ENCODE measurements at places on chromosomes 13 and 19. TPM values are rescaled to one million over a fixed set of nuclear protein-coding genes. Genes with fewer than 3 reads are reported as not detected.
A peak's percentile ranks its signal among the peaks of the same experiment; 100 is the strongest.

GRCh38 chr19:41641879-41642485, 15.1 kb upstream of the CEACAM4 start:
- DNase-seq = peak; percentile 45

DNA sequence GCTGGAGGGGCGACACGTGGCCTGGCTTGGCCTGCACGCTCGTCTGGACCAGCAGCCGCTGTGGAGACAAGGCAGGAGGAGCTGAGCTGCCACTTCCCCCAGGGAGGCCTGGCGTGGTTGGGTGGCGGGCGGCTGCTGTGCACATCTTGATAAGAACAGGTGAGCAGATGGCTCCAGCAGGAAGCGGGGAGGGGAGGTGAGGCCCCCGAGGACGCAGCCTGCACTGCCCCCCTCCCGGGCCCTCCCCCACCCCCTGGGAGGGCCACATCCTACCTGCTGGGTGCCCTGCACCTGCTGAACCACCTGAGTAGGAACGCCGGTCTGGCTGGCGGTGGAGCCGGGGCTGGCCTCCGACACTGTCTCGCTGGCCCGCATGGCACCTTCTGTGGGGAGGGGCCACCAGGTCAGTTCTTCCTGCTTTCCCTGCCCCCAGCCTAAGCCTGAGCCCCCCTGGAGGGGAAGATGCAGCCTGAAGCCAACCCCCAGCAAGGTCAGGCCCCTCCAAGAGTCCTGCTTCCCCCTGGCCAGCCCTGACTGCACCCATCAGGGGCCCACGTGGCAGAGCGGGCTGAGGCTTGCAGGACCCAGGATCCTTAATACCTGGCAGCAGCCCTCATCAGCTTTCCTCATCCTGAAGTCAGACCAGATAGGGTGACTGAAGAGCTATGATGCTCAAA, 22.8 kb downstream of the RFX1 start:
- no peak for DNase-seq

GRCh38 chr13:39612023-39612637, 9.1 kb upstream of the LHFPL6 start:
- peak; percentile 71 for DNase-seq

DNA sequence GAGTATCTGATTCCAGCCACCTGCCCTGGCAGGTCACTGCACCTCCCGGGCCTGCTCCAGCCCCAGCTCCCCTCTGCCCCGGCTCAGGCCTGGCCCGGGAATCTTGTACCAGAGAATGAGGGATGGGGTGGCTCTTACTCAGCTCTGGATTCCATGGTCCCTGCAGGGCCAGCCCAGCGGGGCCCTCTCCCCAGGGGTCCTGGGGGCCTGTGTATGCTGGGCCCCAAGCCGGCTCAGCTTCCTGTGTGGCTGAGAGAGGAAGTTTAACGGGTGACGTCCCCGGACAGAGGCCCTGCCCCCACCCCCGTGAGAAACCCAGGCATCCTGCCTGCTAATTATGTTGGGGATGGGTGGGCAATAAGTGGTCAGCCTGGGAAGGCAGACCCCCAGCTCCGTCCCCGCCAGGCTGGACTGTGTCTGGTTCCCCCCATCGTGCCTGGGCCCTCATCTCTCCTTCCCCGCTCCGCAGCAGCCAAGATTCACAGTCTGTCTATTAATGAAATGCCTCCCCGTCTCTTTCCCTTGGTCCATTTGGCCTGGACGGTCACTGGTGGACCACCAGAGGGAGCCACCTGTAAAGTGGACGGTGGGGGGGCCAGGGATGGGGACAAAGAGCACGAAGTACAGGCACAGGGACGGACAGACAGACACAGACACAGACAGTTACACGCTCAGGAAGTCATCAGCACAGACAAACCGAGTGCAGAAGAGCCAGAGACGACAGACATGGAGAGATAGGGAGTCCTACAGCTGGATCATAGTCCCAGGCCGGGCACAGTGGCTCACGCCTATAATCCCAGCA, at the start of gene DENND1C:
Gene DENND1C, minus strand, starts transcription at position 247 of the 802 bp plus-strand sequence. Its CDS starts 92 bp downstream, at position 155.
- no peak for DNase-seq

- peak; percentile 53 for DNase-seq
Observed at GRCh38 chr19:54133312-54133956, 4.1 kb upstream of the CNOT3 start.

- no peak for DNase-seq
Observed at GRCh38 chr13:42280537-42280936, 8.6 kb downstream of the AKAP11 start.

Gene ZNF285
- 0.94 TPM for polyA plus RNA-seq

DNA sequence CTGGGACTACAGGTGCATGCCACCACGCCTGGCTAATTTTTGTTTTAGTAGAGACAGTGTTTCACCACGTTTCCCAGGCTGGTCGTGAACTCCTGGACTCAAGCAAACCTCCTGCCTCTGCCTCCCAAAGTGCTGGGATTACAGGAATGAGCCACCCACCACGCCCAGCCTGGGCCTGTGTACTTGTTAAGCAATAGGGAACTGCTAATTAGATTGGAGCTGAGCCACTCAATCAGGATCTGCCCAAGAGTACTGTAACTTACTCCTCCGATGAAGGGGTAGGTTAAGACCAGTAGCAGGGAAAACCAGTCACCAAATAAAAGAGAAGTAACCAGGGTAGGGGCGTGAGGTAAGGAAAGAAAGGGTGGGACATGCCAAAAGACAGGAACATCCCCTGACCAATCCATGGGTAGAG, 2.3 kb downstream of the DDX39A start:
- no peak for DNase-seq

Gene S1PR4
- not detected for polyA plus RNA-seq

Gene SIGLECL1
- polyA plus RNA-seq = not detected

DNA sequence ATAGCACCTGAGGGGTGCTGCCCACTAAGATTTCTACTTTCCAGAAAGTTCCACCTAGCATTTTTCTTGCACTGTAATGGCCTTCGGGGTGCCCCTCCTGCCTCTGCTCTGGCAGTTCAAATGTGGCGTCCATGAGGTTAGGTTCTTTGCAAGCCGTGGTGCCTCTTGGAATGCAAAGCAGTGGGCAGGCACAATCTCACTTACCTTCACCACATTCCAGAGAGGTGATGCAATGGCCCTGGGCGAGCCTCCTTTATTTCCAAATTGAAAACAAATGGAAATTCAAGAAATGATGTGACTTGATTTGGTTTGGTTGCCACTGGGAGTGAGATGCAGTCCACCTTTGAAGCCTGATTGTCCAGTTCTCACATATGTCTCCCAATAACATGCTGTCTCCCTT, 46.9 kb downstream of the FGF9 start:
- DNase-seq = no peak

GRCh38 chr13:98664924-98665637, 87.4 kb downstream of the SLC15A1 start:
- no peak for DNase-seq

DNA sequence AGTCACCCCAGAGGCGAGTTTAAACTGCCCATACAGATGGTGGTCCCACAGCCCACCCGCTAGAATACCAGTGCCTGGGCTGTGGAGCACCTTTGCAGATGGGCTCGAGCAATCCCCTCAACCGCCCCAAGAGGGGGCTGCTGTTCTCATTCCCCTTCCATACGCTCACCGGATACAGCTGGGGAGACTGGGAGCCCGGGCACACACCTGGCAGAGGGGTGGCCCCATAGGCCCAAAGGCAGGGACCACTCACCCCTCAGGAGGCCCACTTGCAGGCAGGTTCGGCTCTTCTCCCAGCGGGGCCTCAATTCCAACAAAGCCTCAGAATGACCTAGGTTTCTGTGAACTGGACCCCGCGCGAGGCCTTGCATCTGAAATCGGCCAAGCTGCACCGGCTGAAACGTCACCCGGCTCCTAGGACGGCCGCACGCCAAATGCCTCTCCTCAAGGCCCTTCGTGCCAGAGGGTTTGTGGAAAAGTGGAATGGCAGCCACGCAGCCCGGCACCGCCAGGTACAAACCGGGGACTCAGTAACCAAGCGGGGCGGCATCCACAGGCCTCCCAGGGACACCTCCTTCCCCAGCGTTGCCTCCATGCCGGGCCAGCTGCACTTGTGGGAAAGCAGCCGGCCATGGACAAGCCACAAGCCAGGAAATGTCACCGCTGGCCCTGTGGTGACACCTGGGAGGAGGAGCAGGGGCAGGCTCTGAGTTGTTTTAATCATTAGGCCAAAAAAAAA, 18.7 kb downstream of the MLLT1 start:
- no peak for DNase-seq

Gene PRODH2
- polyA plus RNA-seq = not detected

DNA sequence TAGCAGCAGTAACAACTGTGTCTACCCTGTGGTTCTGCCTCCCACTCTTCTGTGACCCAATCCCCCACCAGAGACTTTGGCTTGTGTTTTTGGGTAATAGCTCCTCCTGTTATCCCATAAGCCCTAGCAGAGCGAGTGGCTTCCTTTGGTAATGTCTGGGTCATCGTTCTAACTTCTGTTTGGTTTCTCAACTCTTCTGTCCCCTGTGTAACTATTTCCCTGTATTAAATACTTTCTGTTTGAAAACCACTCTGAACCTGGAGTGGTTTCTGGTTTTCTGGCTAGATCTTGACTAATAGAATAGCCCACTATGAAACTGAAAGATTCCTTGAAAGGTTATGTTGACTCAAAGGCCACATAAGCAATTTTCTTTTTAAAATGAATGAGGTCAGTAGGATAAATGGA, 350.0 kb downstream of the DCT start:
- DNase-seq = peak; percentile 21

Gene PLPPR3
- 0.19 TPM for polyA plus RNA-seq

GRCh38 chr13:43484432-43485225, 302.1 kb downstream of the ENOX1 start:
- DNase-seq = no peak

GRCh38 chr13:53405616-53406015, 377.0 kb downstream of the OLFM4 start:
- no peak for DNase-seq

Gene CIC
- polyA plus RNA-seq = 8.5 TPM

Gene ZNF345
- polyA plus RNA-seq = 2.3 TPM

GRCh38 chr13:29901710-29902631, 51.6 kb upstream of the UBL3 start:
- DNase-seq = peak; percentile 98

- DNase-seq = no peak
Observed at GRCh38 chr19:16360738-16361137, 36.1 kb downstream of the KLF2 start.

DNA sequence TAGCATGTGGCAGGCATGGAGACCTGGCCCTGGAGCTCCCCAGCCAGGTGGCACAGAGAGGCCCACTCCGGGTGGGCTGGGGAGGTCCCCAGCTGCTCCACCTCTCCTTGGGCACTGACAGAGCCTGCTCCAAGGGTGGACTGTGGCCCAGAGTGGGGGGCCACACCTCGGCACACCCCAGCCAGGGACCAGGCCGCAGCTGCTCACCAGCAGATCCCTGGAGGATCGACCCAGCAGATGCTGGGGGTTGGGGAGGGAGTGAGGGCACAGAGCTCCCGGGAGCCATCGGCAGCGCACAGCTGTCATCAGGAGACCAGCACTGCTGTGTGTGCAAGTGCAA, 72.0 kb upstream of the KCTD15 start:
- no peak for DNase-seq

DNA sequence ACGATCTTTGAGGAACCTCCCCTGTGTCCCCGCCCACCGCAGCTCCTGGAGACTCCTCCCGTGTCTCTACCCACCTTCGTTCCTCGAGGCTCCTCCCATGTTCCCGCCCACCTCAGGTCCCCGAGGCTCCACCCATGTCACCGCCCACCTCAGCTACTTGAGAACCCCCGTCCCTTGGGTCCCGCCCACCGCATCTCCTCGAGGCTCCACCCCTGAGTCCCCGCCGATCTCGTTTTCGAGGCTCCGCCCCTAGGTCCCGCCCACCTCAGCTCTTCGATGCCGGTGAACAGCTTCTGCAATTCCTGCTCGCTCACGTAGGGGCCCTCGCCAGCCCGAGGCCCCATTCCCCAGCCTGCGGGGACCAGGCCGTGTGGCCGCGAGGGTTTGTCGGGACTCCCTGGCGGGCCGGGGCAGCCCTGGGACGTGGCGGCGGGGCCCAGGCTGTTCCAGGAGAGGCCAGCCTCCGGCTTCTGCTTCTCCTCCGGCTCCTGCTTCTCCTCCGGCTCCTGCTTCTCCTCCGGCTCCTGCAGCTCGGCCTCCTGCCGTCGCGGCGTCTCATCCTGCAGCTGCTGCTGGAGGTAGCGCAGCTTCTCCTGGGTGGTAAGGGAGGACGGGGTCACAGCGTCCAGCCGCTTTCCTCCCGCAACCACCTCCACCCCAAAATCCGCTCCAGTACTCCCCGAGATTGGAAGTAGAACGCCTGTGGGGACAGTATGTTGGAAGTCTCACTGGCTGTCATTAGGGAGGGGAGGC, 16.7 kb downstream of the TSKS start:
- DNase-seq = peak; percentile 38

DNA sequence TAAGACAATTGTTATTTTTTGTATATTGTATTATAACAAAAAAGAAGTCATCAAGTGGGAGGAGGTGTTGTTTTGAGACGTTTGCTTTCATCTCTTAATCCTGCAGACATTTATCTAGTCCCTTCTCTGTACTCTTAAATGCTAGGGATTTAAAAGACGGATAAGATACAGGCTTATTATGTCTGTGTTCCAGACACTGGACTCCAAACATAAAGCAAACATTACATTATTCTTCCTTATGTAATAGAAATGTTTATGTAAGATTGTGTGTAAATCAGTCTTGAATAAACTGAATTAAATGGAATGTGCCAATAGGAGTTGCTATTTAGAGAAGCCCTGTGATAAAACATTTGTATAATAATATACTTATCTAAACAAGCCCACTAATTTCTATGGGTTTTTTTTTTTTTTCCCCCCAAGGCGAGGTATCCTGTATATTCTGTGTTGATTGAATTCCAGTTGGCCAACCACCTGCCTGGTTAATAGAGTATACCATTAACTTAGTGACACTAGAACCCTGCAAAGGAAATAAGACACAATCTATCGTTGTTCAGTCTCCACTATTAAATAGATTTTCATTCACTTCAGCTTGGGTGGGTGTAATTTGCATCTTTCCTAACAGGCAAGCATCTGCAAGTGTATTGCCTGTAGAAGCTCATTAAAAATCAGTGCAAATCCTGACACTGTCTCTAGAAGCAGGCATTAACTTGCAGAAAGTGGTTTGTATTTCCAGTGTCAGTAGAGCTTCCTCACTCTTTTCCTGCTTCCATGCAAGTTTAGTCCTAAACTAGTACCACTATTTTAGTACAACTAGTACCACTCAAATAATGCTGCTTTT, 69.0 kb downstream of the LRCH1 start:
- no peak for DNase-seq

GRCh38 chr19:42176990-42177685, 40.3 kb downstream of the DEDD2 start:
- DNase-seq = peak; percentile 86

- DNase-seq = peak; percentile 15
Observed at GRCh38 chr13:51999510-51999911, 11.7 kb downstream of the ATP7B start.

Gene ZSWIM9
- polyA plus RNA-seq = 0.29 TPM

DNA sequence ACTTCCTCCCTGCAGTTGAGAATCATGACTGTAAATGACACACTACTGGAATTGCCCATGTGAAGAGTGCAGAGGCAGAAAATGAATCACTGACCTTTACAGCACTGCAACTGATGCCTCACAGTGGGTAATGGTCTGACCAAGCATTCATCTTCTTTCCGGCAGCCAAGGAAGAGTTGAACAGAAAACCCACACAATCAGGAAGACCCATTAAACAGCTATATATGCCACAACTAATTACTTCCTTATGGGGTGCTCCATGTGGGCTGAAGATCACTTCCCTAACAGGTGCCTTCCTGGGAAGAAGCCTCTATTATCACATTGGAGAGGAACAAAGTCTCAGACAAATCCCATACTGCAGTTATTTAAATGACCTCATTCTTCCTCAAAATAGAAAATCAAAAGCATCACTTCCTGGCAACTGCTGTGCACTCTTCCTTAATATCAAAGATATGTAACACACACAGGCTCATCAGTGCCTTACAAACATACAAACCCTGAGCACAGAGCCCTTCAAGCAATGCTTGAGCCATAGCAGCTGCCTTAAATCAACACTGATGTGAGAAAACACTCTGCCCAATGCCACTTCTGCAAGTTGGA, 45.8 kb downstream of the RUBCNL start:
- peak; percentile 74 for DNase-seq
